Stimulated activated CD8-positive, alpha-beta memory T cell treated with anti-CD3 and anti-CD28 coated beads, Interleukin-15, amount 100 ng/mL, for 48 hours (primary cell): ENCODE measurements at places on chromosomes 12 and 14.

DNA sequence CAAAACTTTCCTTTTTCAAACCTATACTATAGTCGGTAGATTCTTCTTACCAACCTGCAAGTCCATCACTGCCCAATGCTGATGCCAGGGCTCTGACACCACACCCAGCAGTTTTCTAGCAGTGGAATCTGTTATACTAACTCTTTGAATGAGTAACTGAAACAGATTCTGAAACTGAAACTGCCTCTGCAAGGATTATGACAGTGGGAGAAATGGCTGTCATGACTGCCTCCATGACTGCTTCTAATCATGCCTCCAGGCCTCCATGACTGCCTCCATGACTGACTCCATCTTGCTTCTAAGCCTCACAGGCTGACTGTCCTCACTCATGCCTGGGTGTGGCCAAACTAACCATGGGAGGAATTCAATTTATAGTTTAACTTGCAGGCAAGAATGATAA, 29.4 kb upstream of the OXA1L start:
- peak; percentile 42 for DNase-seq

DNA sequence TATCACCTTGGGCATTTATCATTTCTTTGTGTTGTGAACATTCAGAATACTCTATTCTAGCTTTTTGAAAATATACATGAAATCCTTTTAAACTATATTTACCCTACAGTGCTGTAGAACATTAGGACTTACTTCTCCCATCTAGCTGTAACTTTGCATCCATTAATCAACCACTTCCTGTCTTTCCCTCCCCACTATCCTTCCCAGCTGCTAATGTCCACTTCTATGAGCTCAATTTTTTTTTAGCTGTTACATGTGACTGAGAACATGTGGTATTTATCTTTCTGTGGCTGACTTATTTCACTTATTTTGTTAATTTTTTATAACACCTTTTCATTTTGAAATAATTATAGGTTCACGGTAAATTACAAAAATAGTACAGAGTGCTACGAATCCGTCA, 136.0 kb downstream of the LMNTD1 start:
- DNase-seq: no peak

- DNase-seq: no peak
Measured at GRCh38 chr12:12701457-12701856, 5.5 kb upstream of the GPR19 start.

DNA sequence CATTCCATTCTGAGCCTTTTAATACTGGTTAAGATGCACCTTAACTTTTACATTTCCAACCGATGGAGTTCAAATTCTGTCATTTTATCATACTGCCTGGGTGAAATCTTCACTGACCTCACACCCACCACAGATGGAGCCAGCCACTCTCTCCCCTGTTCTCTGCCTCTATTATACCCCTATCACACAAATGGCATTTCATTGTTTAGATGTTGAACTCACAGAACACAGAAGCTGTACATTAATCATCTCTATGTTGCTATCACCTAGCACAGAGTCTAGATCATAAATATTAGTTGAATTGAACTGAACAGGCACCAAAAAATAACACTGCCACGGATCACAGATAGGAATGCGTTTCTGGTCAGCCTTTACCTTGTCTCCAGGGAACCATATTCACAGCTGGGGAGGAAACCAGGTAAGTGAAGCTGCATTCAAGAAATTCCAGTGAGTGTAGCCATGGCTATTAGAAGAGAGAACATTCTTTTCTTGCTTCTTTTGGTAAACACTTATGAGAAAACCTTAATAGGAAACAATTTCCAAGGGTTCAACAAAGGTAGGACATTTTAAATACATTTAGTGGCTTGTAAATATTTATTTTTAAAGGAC, 194.9 kb upstream of the RMST start:
- no peak for DNase-seq

DNA sequence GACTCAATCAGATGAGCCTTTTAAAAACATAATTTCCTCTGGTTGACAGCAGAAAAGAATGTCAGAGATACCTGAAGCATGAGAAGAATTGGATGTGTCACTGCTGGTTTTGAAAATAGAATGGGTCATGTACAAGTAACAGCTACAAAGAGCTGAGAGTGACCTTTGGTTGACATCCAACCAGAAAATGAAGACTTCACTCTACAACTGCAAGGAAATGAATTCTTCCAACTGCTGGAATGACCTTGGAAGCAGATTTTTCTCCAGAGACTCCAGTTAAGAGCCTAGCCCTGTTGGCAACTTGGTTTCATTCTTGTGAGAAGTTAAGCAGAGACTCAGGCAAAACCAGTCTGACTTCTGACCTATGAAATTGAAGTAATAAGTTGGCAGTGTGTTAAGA, 505.9 kb downstream of the SLC16A7 start:
- DNase-seq: no peak
